ENCODE measurements at places on chromosomes 12 and 14. TPM values are rescaled to one million over a fixed set of nuclear protein-coding genes. Genes with fewer than 3 reads are reported as not detected.
A peak's percentile ranks its signal among the peaks of the same experiment; 100 is the strongest.

MMP17 gene
- total RNA-seq = 13.1 TPM

DNA sequence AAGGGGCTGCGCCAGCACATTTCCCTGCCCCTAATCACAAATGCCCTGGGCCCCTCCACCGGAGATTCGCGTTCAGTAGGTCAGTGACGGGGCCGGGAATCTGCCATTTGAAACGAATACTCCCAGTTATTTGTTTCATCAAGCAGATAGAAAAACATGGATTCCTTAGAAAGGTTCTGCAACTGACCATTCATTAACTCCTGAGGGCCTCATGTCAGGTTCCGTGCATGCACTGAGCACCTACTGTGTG is 25.6 kb upstream of the UBC start:
- DNase-seq = no peak

C12orf50 gene
- total RNA-seq = not detected

- DNase-seq = no peak
Measured at GRCh38 chr12:45658020-45658419, 71.5 kb upstream of the ARID2 start.

GRCh38 chr14:71103662-71104484 is 196.6 kb downstream of the PCNX1 start:
- peak; percentile 45 for DNase-seq

- DNase-seq = no peak
Measured at GRCh38 chr14:91893669-91894068, 26.3 kb upstream of the TC2N start.

- no peak for DNase-seq
Measured at GRCh38 chr12:49944046-49944445, 6.5 kb upstream of the AQP2 start.

GRCh38 chr12:87556985-87557384 is 472.2 kb downstream of the C12orf50 start:
- DNase-seq = no peak

Data from dermis microvascular lymphatic vessel endothelial cell (primary cell).